ENCODE measurements at places on chromosomes 2 and 18. TPM values are rescaled to one million over a fixed set of nuclear protein-coding genes. Genes with fewer than 3 reads are reported as not detected.

Gene PLCL1
- 6.7 TPM for total RNA-seq

- DNase-seq, result no peak
These were observed 323.1 kb downstream of the TMX3 start for GRCh38 chr18:68391801-68392200.

- no peak for DNase-seq
These were observed 47.1 kb downstream of the NEDD4L start for GRCh38 chr18:58091099-58091611.

- DNase-seq, result no peak
These were observed 12.2 kb upstream of the SKOR2 start for GRCh38 chr18:47263430-47264307.

DNA sequence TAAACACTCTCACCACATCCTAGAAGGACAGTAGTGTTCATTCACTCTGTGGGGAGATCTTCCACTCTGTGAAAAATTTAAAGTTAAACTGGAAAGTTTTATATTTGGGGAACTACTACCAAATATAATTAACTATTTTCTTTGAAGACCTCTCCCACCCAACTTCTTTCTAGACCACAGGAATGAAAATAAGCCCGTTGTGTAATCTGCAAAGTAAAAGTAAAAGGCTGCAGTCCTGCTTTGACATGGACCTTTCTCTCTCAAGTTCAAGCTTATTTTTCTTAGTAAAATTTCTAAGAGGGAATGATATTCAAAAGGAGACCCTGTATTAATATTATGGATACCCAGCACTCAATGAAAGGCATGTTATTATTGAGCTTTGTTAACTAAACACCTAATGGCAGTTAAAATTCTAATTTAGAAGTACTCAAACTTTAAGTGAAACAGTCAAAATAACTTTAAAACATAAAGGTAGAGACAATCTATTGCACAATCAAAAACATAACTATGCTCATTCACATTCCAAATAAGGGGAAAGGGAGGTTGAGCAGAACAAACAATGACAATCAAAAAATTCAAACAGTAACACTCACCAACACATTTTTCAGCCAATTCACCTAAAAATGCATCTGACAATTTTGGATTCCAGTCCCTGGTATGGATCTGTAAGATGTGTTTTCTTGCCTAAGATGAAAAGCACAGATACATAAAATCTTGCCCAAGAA is 98.5 kb downstream of the ATAD2B start:
- no peak for DNase-seq

- no peak for DNase-seq
These were observed 113.2 kb upstream of the CHST9 start for GRCh38 chr18:27298214-27298804.
